ENCODE measurements at places on chromosomes 13 and 19. TPM values are rescaled to one million over a fixed set of nuclear protein-coding genes. Genes with fewer than 3 reads are reported as not detected.

Gene ZNF540
- 2.5 TPM for total RNA-seq

Gene PPP1R12C
- 512 TPM for total RNA-seq

Gene TEX101
- total RNA-seq, result not detected

Gene NUCB1
- 443 TPM for total RNA-seq

Gene TSSK6
- total RNA-seq, result 3.0 TPM

Gene ZNF625
- total RNA-seq, result 5.8 TPM

DNA sequence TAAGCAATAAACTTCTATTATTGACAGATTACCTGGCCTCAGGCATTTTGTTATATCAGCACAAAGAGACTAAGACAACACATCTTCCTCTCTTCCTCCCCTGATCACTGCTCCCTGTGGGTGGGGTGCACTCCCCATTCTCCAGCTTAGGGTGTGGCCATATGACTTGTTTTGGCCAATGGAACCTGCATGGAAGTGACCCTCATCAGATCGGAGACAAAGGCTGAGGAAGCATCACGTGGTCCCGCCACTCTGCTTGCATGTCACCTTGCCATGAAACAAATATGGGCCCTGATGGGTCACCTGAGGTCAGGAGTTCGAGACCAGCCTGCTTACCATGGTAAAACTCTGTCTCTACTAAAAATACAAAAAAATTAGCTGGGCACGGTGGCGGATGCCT, 13.7 kb upstream of the CCL25 start:
- H3K27ac ChIP-seq, result no peak overlapping the region
- no peaks in the 10 kb centered on the region for H3K27me3 ChIP-seq
- no peaks in the 10 kb centered on the region for H3K36me3 ChIP-seq

DNA sequence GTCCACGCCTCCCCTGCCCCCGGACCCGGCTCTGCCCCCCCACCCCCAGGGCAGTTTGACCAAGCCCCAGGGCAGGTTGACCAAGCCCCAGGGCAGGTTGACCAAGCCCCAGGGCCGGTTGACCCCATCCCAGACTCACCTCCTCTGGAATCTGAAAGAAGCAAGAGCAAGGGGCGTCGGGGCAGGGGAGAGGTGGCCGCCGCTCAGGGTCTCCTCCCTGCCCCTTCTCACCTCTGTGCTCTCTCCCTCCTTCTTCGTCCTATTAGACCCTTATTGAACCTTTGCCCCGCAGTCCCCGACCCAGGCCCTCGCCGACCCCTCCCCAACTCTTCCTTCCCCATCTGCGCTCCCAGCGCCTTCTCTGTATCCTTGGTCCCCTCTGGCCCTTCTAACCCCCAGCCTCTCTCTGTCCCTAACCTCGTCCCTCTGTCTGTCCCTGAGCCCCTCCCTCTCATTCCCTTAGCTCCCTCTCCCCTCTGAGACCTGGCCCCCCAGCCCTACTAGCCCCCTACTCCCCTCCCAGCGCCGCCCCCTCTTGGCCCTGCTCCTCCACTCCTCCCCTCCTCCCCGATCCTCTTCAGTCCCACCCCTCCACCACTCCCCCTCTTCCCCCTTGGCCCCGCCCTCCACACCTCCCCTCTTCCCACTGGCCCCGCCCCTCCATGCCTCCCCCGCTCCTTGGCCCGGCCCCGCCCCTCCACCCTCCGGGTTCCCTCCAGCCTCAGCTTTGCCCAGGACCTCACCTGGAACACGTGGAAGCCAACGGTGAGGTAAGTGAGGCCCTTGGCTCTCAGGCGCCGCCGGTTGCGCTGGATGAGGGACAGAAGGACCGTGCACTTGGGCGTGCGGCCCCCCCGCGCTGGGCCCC, 7.6 kb downstream of the CAPN12 start:
- DNase-seq, result peak; percentile 93
- H3K4me3 ChIP-seq, result peak overlapping the region; percentile 49
- H3K36me3 ChIP-seq, result no peaks in the 10 kb centered on the region
- peaks cover 5% of the 10 kb centered on the region for H3K4me1 ChIP-seq
- peak overlapping the region; percentile 78 for H3K27ac ChIP-seq

DNA sequence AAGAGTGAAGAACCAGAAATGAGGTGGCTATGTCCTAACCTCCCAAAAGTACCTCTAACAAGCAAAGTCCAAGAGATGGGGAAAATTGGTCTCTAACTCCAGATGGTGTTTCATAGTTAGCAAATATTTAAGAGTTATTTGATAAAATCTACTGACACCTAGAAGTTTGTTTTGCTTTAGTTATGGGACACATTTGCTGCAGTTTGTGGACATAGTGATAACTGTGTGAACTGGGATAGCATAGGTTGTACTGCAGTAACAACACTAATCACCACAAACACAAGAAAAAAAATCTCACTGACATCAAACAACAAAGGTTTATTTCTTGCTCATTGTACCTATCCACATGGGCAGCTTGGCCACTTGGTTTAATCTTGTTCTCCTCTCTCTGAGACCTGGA, 965.0 kb upstream of the SPRY2 start:
- no peak for DNase-seq
- no peaks in the 10 kb centered on the region for H3K36me3 ChIP-seq
- no peaks in the 10 kb centered on the region for H3K4me1 ChIP-seq
- no peaks in the 10 kb centered on the region for H3K27me3 ChIP-seq
- H3K27ac ChIP-seq, result no peak overlapping the region

GRCh38 chr13:51833980-51834379, 11.0 kb downstream of the TMEM272 start:
- no peak overlapping the region for H3K4me3 ChIP-seq
- H3K4me1 ChIP-seq, result no peaks in the 10 kb centered on the region
- no peak overlapping the region for H3K27ac ChIP-seq

DNA sequence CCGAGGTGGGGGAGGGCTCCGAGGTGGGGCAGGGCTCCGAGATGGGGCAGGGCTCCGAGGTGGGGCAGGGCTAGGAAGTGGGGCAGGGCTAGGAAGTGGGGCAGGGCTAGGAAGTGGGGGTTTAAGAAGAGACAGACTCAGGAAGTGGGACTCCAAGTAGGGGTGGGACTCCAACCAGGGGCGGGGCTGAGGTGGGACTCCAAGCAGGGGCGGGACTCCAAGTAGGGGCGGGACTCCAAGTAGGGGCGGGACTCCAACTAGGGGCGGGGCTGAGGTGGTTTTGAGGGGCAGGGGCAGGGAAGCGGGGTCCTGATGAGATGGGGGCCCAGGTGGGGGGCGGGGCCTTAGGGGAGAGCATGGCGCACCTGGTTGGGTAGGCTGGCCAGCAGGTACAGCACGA, 13.6 kb downstream of the CFD start:
- peaks cover 64% of the 10 kb centered on the region for H3K36me3 ChIP-seq
- H3K4me1 ChIP-seq, result peaks cover 7% of the 10 kb centered on the region
- no peaks in the 10 kb centered on the region for H3K27me3 ChIP-seq
- H3K27ac ChIP-seq, result peak overlapping the region; percentile 83

DNA sequence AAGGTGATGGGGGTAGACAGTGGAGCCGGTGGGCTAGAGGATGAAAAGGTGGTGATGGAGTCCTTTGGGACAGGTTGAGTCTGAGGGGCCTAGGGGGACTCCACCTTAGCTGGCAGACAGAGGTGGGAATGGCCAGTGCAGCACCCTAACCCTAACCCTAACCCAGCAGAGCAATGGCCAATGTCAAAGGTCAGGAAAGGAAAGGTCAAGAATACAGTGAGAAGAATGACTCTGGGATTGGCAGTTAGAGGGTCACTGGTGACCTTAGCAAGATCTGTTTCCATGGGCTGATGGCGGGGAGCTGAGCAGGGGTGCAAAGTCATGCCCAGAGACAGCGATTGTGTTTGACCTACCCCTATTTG, 16.6 kb downstream of the GNA15 start:
- H3K36me3 ChIP-seq, result no peaks in the 10 kb centered on the region
- no peak overlapping the region for H3K27ac ChIP-seq
- H3K4me1 ChIP-seq, result no peaks in the 10 kb centered on the region
- H3K4me3 ChIP-seq, result no peak overlapping the region
- no peak for DNase-seq

GRCh38 chr19:39858541-39858940, 12.4 kb upstream of the FBL start:
- no peak overlapping the region for H3K4me3 ChIP-seq
- no peaks in the 10 kb centered on the region for H3K27me3 ChIP-seq
- H3K27ac ChIP-seq, result no peak overlapping the region
- DNase-seq, result no peak

GRCh38 chr19:4016486-4016885, 8.9 kb downstream of the PIAS4 start:
- H3K36me3 ChIP-seq, result no peaks in the 10 kb centered on the region
- no peak overlapping the region for H3K27ac ChIP-seq
- DNase-seq, result no peak
- no peaks in the 10 kb centered on the region for H3K4me1 ChIP-seq
- H3K27me3 ChIP-seq, result no peaks in the 10 kb centered on the region
- H3K4me3 ChIP-seq, result no peak overlapping the region

DNA sequence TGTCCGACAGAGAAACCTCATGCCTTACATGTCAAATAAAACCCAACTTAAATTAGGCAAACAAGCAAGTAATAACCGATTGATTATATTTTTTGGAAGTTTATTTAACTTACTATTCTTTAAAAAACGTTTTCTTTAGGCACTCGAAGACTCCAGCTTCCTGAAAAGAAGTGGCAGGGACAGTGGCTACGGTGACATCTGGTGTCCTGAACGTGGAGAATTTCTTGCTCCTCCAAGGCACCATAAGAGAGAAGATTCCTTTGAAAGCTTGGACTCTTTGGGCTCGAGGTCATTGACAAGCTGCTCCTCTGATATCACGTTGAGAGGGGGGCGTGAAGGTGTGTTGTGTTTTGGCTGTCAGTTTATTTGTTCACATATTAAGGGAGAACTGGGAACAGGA, 164.4 kb downstream of the LMO7 start:
- no peaks in the 10 kb centered on the region for H3K36me3 ChIP-seq
- H3K4me1 ChIP-seq, result no peaks in the 10 kb centered on the region
- no peaks in the 10 kb centered on the region for H3K27me3 ChIP-seq
- no peak overlapping the region for H3K4me3 ChIP-seq
- H3K27ac ChIP-seq, result no peak overlapping the region

- peak overlapping the region; percentile 76 for H3K27ac ChIP-seq
- peaks cover 13% of the 10 kb centered on the region for H3K36me3 ChIP-seq
- DNase-seq, result no peak
- no peaks in the 10 kb centered on the region for H3K4me1 ChIP-seq
- no peaks in the 10 kb centered on the region for H3K27me3 ChIP-seq
Observed at GRCh38 chr13:98496479-98496791, 80.5 kb downstream of the STK24 start.

DNA sequence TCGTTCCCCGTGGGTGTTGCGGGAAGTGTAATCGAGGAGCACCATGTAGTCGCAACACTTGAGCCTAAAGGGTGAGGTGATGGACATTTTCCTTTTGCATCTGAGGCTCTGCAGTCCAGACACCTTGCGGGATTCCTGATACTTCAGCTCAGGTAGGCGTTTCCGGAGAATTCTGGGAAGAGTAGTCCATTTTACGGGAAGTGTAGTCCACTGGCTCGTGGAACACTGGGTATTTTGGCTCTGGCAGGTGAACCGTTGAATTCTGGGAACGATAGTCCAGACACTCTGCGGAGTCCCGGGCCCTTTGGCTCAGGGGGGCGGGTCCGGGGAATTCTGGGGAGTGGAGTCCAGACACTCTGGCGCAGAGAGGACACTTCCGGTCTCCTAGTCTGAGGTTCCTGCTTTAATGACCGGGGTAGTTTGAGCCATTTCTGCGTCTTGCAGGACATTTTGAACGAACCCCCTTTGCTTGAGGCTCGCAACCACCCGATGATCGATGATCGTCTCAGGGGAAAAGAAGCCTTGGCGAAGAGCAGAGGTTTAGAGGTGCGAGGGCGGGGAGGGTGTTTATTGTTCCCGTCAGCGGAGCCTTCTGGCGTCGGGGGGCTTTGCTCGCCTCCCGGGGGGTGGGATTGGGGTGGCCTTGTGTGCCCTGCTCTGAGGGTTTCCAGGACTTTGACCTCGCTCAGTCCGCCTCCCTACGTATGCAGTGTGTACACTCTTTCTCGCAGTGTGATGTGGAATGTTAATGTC, at the start of gene ZNF223:
Gene ZNF223, plus strand, starts transcription at position 387 of the 753 bp plus-strand sequence. CDS start 3,141 bp downstream, outside the sequence.
- no peaks in the 10 kb centered on the region for H3K4me1 ChIP-seq
- peak; percentile 86 for DNase-seq
- no peaks in the 10 kb centered on the region for H3K27me3 ChIP-seq
- peak within 1 kb of the TSS; percentile 73 for H3K27ac ChIP-seq
- peak within 1 kb of the TSS; percentile 37 for H3K4me3 ChIP-seq

- H3K27ac ChIP-seq, result no peak overlapping the region
- H3K4me3 ChIP-seq, result no peak overlapping the region
- no peaks in the 10 kb centered on the region for H3K4me1 ChIP-seq
Observed at GRCh38 chr19:13783565-13784500, 9.6 kb downstream of the C19orf53 start.
